ENCODE measurements at places on chromosomes 11 and 22. TPM values are rescaled to one million over a fixed set of nuclear protein-coding genes. Genes with fewer than 3 reads are reported as not detected.

Gene PLAAT5
- total RNA-seq, result not detected

Gene SCGB1A1
- not detected for total RNA-seq

Gene POU2AF3
- total RNA-seq, result 0.22 TPM

Gene SCO2
- total RNA-seq, result 2.3 TPM

Gene LRP4
- 3.9 TPM for total RNA-seq

Gene CNTF
- total RNA-seq, result 8.5 TPM

Gene VPREB1
- total RNA-seq, result not detected

DNA sequence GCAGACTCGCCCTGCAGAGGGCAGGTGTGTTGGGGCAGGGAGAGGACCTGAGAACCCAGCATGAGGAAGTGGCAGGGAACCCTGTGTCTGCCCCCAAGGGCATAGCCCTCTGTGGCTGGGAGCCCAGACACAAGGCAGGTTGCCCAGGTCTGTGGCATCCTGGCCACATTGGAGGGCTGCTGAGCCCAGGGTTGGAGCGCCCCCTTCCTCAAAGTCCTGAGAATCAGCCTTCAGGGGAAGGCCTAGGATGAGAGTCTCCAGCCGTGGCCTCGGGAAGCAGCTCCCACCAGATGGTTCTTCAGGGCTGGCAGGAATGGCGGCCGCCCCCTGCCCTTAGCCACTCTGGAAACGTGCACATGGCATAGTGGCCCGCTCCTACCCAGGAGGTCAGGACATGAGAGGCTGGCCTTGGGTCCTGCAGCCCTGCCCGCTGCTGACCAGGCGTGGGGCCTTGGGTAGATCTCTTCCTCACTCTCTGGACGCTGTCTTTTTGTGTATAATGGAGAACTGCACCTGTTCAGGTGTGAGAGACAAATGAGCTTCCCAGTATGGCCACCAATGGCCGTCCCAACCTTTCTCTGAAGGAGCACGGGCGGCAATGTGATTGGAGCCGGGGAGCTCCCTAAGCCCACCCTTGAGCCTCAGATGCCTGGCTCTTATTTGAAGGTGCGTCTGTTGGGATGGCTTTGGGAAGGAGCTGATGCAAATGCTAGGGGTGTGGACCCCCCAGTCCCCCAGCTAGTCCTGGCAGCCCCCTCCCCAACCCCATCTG, 4.6 kb upstream of the CDC42BPG start:
- H3K4me3 ChIP-seq, result no peak overlapping the region
- H3K4me1 ChIP-seq, result peaks cover 55% of the 10 kb centered on the region

GRCh38 chr11:6617315-6617781, 1.9 kb downstream of the TPP1 start:
- H3K27ac ChIP-seq, result no peak overlapping the region
- no peak for DNase-seq
- no peak overlapping the region for H3K4me3 ChIP-seq
- peaks cover 15% of the 10 kb centered on the region for H3K4me1 ChIP-seq

GRCh38 chr22:28948424-28948823, 65.1 kb downstream of the ZNRF3 start:
- H3K4me3 ChIP-seq, result no peak overlapping the region
- H3K27me3 ChIP-seq, result no peaks in the 10 kb centered on the region
- DNase-seq, result no peak
- H3K27ac ChIP-seq, result no peak overlapping the region

DNA sequence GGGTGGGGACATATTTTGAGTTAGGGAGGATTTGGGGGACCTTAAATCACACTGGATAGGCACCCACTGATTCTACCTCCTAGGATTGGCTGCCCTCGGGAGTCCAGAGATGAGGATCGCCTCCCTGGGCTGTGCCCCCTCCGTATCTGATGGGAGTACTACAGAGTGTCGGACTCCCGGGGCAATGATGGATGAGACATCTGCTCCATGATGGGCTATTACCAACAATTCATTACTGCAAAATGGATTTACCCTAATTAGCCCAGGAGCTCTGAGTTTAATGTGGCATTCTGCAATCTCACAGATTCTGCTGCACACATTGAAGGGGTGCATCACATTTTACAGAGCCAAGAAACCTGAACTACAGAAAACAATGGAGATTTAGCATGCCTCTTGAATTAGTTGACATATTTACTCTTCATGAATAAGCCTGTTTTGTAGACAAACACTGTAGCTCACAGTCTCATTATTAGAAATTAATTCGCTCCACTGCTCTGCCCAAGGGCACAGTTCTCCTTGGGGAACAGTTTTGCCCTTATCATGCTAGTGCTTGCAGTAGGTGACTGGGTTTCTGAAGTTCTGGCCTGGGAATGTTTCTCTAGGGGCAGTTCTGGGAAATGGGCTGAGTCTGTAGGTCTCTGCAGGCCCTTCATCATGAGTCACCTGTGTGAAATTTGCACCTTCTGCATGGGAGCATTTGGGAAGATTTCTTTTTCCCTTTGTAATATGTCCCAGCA, 217.1 kb upstream of the PLET1 start:
- no peaks in the 10 kb centered on the region for H3K4me1 ChIP-seq
- H3K27ac ChIP-seq, result no peak overlapping the region
- H3K27me3 ChIP-seq, result no peaks in the 10 kb centered on the region
- H3K4me3 ChIP-seq, result no peak overlapping the region
- no peak for DNase-seq

GRCh38 chr11:34978236-34979191, 62.1 kb downstream of the PDHX start:
- no peaks in the 10 kb centered on the region for H3K27me3 ChIP-seq
- peaks cover 3% of the 10 kb centered on the region for H3K4me1 ChIP-seq
- no peak overlapping the region for H3K27ac ChIP-seq
- DNase-seq, result no peak
- H3K36me3 ChIP-seq, result no peaks in the 10 kb centered on the region
- H3K4me3 ChIP-seq, result no peak overlapping the region

DNA sequence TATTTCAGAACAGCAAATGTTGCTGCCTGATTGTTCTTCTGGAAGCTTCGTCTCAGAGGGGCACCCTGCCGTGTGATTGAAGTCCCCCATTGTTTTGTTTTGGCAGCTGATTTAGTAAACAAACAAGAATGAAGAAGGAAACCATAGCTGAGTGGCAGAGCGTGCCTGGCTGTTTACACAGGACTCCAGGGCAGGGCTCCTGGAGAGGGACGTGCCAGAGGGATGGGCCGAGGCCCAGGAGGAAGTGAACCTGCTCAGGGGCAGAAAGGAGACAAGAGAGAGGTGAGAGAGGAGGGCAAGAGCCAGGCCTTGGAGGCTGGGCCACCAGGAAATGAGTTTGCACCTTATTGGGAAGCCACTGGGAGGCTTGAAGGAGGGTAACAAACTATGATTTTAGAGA, 85.5 kb upstream of the B3GAT1 start:
- H3K4me3 ChIP-seq, result no peak overlapping the region
- no peaks in the 10 kb centered on the region for H3K4me1 ChIP-seq
- H3K36me3 ChIP-seq, result no peaks in the 10 kb centered on the region
- no peak for DNase-seq
- H3K27me3 ChIP-seq, result peaks cover 4% of the 10 kb centered on the region

GRCh38 chr22:38699143-38699542, 1.6 kb downstream of the JOSD1 start:
- H3K4me1 ChIP-seq, result peaks cover 37% of the 10 kb centered on the region
- no peak for DNase-seq
- H3K27me3 ChIP-seq, result no peaks in the 10 kb centered on the region
- H3K4me3 ChIP-seq, result peak overlapping the region; percentile 76

DNA sequence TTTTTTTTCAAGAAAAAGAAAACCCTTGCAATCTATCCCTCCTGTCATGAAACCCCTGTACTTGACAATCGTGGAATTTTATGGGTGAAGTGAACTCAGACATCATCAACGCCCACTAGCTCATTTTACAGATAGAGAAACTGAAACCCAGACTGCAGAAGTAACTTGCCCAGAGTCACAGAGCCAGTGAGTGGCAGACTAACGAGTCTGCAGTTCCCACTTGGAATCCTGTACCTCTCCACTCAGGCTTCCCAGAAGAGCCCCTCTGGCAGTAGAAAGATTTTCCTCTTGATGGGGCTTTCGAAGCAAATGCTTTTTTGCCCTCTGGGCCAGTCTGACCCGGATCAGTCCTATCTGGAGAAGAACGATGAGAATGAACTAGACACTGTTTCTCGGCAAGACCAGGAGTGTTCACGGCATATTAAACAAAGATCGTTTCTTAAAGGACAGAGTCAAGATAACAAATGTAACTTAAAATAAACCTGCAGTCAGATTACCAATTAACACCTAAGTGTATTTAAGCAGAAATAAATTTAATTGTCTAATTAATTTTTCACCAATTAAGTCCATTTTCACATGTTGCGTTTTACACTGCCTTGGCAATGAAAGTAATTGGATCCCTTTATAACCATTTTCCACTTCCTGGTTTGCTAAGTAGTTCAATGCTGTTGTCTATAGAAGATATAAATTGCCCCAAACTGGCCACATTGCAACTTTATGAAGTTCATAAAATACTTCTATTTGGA, 61.3 kb upstream of the CREB3L1 start:
- no peaks in the 10 kb centered on the region for H3K4me1 ChIP-seq
- no peak overlapping the region for H3K4me3 ChIP-seq
- H3K27ac ChIP-seq, result no peak overlapping the region
- H3K36me3 ChIP-seq, result no peaks in the 10 kb centered on the region
- no peak for DNase-seq

- no peaks in the 10 kb centered on the region for H3K27me3 ChIP-seq
Measured at GRCh38 chr11:2885017-2885677, 428 bp downstream of the CDKN1C start.

DNA sequence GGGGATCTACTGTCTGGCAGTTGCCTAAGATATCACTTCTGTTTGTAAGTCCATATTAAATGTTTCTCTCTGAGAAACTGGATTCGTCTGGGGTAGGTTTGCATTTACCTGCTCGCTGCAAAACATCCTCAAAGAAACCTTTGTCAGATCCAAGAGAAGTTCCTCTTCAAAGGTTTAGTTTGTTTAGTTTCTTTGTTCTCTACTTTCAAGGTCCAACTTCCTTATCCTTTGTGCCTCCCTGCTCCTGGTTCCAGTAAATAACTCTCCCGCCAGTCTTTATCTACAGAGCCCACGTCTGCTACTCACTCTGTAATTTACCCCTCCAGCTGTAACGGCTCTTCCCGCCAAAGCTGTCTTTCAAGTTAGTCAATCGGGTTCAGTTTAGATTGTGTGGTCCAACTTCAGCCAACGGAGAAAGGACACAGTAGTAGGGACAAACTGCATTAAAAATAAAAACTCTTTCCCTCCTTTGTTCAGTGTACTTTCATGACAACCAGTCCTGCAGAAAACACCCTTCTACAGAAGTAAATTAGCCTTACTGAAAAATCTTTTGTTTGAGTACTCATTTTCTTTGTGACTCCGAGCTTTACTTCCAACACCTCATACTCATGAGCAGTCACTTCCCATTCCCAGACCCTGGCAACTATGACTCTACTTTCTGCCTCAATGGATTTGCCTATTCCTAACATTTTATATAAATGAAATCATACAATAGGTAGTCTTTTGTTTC, 41.0 kb downstream of the TMPRSS5 start:
- H3K36me3 ChIP-seq, result no peaks in the 10 kb centered on the region
- DNase-seq, result no peak
- peaks cover 6% of the 10 kb centered on the region for H3K4me1 ChIP-seq
- no peaks in the 10 kb centered on the region for H3K27me3 ChIP-seq

- no peak for DNase-seq
- H3K4me1 ChIP-seq, result peaks cover 39% of the 10 kb centered on the region
- H3K4me3 ChIP-seq, result no peak overlapping the region
Measured at GRCh38 chr22:46001426-46002106, 24.6 kb upstream of the WNT7B start.

DNA sequence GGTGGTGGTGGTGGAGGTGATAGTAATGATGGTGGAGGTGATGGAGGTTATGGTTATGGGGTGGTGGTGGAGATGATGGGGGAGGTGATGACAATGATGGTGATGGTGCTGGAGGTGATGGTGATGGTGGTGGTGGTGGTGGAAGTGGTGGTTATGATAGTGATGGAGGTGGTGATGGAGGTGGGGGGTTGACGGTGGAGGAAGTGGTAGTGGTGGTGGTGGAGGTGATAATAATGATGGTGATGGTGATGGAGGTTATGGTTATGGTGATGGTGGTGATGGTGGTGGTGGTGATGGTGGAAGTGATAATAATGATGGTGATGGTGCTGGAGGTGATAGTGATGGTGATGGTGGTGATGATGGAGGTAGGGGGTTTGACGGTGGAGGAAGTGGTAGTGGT, 16.9 kb upstream of the WNT7B start:
- H3K4me1 ChIP-seq, result peaks cover 46% of the 10 kb centered on the region
- no peak overlapping the region for H3K4me3 ChIP-seq
- no peak for DNase-seq
- no peaks in the 10 kb centered on the region for H3K27me3 ChIP-seq

DNA sequence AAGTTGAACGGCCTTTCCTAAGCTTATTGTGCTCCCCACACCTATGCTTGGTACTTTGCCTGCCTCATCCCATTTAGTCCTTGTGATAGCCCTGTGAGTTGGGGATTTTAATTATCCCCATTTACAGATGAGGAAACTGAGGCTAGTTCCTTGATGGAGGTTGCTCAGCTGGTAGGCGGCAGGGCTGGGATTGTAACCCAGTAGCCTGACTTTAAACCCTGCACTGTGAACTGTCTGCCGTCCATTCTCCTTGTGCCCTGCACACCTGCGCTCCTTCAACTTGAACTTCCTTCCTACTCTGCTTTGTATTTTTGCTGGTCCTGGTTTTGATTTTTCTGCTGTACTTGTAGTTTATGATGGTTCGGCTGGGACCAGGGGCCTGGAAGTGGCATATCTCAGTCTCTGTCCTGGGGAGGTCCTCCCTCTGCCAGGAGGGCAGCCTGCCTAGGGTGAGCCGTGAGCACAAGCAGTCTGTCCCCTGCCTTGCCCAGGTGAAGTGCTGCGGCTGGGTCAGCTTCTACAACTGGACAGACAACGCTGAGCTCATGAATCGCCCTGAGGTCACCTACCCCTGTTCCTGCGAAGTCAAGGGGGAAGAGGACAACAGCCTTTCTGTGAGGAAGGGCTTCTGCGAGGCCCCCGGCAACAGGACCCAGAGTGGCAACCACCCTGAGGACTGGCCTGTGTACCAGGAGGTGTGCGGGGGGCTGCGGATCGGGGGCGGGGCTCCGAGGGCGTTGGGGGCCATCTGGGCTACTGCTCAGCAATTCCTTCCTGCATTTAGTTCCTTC, 52.4 kb downstream of the CD82 start:
- no peak overlapping the region for H3K4me3 ChIP-seq
- H3K4me1 ChIP-seq, result peaks cover 14% of the 10 kb centered on the region
- H3K27ac ChIP-seq, result no peak overlapping the region
- H3K27me3 ChIP-seq, result no peaks in the 10 kb centered on the region
- DNase-seq, result peak; percentile 10

DNA sequence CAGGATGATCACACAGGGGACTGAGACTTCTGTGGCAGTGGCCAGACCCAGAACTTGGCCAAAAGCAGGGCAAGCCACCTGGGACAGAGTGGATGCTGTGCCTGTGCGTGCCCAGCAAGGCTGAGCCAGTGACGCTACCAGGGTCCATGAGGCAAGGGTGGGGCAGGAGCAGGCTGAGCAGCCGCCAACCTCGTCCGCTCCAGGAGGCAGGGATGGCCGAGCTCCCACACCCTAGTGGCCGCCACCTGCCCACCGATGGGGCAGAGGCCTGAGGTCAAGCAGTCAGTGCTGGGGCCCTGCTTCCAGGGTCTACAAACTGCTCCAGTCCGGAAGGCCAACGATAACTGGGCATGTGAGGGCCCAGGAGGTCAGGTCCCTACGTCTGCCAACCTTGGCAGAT, 7.3 kb downstream of the KRTAP5-9 start:
- no peak for DNase-seq
- no peaks in the 10 kb centered on the region for H3K27me3 ChIP-seq
- H3K27ac ChIP-seq, result no peak overlapping the region
- no peak overlapping the region for H3K4me3 ChIP-seq
- H3K4me1 ChIP-seq, result no peaks in the 10 kb centered on the region
- no peaks in the 10 kb centered on the region for H3K36me3 ChIP-seq

Data from gastrocnemius medialis (tissue), 4 donors.